ENCODE measurements at places on chromosomes 1 and 21. TPM values are rescaled to one million over a fixed set of nuclear protein-coding genes. Genes with fewer than 3 reads are reported as not detected.
A peak's percentile ranks its signal among the peaks of the same experiment; 100 is the strongest.

Gene CLDN14
- total RNA-seq: not detected

Gene GPR61
- not detected for total RNA-seq

Gene S100A12
- total RNA-seq: not detected

Gene FCRL2
- total RNA-seq: not detected

Gene ITLN1
- total RNA-seq: not detected

Gene PYHIN1
- total RNA-seq: 6.8 TPM

Gene MTOR
- total RNA-seq: 36.3 TPM

Gene GSTM1
- total RNA-seq: 94.0 TPM

Gene KRTAP26-1
- not detected for total RNA-seq

GRCh38 chr1:156054500-156055280, at the start of gene LAMTOR2:
LAMTOR2 (plus strand) TSS chr1:156054782; CDS start chr1:156054890, 108 bp downstream.
- peak; percentile 98 for DNase-seq

DNA sequence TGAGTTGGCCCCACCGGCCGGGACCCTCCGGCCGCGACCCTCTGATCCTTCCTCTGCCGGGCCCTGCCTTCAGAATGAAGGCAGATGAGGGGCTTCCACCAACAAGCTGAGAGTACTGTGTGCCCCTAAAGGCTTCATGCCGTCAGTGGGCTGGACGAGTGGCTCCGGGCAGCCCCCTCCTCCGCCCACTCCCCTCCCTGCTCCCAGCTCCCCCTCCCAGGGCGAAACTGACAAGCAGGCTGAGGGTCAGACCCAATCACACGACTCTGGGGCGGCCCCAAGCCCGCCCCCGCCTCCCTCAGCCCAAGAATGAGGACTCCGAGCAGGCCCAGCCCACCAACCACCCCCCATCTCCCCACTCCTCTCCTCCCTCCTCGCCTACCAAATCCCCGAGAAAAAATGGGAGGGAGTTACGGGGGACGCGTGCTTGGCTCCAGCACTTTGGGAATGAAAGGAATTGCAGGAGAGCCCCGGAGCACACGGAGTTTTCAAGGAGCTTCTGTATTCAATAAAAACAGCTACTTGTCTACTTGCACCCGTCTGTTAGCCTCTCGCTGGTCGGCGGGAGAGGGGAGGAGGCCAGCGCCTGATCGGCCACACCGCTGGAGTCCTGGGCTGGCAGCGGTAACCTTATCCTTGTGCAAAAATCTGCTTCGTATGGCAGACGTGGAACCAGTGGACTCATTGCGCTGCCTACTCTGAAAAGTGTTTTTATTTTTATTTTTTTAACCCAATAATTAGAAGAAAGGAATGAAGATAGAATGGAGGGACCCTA, at the start of gene COL11A1:
COL11A1 (minus strand) TSS at position 147 of the 775 bp plus-strand sequence. CDS start 344 bp downstream, outside the sequence.
- DNase-seq: no peak

GRCh38 chr1:246155923-246156322, 351.2 kb downstream of the SMYD3 start:
- no peak for DNase-seq

DNA sequence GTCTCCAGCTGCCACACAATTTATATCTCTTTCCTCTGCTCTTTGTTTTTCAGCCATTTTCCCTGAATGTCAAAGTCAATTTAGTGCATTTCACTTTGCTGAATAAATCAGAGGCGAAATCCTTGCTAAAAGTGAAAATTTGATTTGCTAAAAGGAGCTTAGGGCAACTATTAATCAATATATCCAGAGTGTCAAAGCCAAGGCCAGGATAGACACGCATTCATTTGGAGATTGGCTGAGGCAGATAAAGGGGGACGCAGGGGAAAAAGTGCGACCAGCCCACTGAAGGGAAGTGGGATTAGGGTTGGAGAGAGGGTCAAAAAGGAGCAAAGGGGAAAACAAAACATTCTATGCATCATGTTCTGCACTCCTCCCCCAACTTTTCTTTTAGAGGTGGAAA, 132.4 kb upstream of the USH2A start:
- no peak for DNase-seq

DNA sequence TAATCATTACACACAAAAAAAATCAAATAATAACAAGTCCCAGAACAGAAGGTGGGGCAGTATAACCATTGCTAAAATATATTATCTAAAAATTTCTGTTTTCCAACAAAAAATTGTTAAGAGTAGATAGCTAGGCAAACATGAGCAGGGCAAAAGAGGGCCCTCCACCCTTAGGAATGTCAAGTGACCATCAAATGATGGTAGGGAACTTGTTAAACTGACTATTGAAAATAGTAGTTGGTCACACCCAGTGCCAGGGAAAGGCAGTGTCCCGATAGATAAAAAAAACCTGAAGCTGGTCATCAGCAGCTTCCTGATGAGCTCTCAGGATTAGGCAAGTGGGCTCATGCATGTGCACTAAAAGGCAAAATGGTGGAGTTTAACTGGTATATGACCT, 18.4 kb upstream of the COP1 start:
- DNase-seq: no peak

GRCh38 chr1:92817986-92818764, 13.7 kb upstream of the RPL5 start:
- peak; percentile 33 for DNase-seq

DNA sequence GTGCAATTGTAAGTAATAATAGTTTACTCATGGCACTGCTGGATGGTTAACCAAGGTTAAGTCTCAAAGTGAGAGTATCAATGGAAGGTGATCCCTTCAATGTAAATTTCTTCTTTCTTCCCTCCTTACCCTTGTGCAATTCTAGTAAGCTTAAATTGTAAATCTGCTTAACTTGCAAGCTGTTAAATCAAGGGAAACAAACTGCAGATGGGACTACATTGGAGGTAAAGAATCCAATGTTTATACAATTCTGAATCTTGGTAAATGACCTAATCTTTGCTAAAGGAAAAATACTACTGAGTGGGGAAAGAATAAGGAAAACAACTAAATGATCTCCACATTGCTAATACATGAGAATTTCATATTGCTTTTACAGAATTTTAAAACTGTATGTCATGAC, 6.7 kb upstream of the CD55 start:
- no peak for DNase-seq

GRCh38 chr1:16073490-16074119, at the start of gene FAM131C:
FAM131C (minus strand) TSS chr1:16073651; CDS start chr1:16073442, 209 bp downstream.
- DNase-seq: peak; percentile 68

GRCh38 chr1:223780949-223781348, 64.8 kb downstream of the TP53BP2 start:
- DNase-seq: no peak

- no peak for DNase-seq
Measured at GRCh38 chr1:3360646-3361257, 93.7 kb upstream of the ARHGEF16 start.

DNA sequence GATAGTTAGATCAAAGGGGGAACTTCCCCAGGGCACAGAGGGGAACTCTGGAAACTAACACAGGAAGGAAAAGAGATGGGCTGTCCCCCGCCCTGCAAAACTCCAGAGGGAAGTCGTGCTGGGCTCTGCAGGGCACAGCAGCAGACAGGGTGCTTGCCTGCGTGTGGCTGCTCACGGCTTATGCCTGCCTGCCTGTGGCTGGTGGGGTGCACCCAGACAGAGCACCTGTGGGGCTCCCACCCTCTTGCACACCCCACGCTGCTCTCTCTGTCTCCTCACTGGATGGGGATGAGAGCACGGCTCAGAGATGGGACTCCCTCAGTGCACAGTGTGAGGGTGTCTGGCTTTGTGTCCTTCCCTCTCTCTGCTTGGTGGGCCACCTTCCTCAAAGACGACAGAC, 13.5 kb upstream of the ETV3L start:
- DNase-seq: no peak

DNA sequence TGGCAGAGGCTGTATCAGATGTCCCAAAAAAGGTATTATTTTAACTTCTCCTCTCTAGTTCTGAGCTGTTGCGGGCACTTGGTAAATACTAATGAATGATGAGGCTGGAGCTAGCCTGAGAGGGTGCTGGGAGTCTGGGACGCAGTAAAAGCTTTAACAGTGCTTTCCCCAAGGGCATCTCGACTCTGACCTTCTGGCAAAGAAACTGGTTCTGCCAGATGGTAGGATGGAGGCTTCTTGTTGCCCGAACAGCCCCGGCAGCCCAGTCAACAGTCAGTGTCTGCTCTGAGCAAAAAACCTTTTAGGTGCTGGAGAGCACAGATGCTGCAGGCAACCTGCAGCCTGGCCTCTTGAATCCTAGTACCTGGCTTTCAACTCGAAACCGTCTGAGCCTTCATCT, 2.5 kb upstream of the PNRC2 start:
- no peak for DNase-seq

GRCh38 chr1:166980383-166980782, 5.0 kb upstream of the ILDR2 start:
- DNase-seq: no peak

- DNase-seq: no peak
Measured at GRCh38 chr1:39829791-39830533, 41.3 kb upstream of the BMP8B start.

GRCh38 chr1:53616927-53617326, 122.0 kb downstream of the GLIS1 start:
- DNase-seq: no peak

DNA sequence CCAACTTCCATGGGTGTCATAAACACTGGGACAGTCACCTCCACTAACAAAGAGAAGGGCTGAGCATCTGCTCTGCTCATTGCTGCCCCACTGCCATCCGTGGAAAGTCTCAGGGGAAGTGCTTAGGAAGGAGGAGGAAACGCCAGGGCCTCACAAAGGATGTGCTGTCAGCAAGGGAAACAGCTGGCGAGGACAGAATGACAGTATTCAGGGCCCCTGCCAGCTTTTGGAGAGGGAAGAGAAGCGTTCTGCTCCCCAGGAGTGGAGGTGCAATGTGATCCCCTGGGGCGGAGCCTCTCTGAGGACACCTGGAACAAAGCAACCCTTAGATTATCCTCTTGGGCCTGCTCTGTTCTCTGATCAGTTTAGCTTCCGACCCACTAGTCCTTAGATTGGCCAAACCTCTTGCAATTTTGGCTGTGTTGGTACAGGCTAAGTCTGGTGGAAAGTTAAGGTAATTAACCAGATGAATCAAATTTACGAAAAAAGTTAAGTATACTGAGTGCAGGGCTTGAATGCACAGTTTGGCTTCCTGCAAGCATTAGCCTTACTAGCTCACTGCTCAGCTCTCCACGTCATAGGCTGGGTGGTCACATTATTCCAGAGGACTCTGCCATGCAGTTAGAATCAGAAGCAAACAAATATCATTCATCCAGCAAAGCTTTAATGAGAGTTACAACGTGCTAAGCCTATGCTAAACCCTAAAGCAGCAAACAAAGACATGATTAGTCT, 170.2 kb upstream of the NFIA start:
- DNase-seq: no peak

DNA sequence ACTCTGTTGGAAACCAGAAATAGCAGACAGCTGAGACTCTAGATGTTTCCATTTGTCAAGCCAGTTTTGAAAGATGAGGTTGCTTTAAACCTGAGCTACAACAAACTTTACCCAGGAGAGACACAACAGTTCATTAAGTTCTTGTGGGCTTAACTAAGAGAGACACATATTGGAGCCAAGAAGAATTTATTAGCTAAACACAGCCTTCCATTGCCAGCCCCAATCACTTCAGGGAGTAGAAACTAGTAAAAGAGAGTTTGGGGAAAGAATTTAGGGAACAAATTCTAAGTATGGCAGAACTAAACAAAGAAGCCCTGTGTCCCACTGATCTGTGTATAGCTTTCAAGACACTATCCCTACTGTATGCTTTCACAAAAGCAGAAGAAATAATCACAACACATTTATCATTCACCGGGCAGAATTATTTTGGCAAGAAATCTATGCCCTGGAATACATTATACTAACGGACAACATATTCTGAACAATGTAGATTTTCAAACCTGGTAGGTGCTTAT, 87.3 kb upstream of the KAZN start:
- no peak for DNase-seq

DNA sequence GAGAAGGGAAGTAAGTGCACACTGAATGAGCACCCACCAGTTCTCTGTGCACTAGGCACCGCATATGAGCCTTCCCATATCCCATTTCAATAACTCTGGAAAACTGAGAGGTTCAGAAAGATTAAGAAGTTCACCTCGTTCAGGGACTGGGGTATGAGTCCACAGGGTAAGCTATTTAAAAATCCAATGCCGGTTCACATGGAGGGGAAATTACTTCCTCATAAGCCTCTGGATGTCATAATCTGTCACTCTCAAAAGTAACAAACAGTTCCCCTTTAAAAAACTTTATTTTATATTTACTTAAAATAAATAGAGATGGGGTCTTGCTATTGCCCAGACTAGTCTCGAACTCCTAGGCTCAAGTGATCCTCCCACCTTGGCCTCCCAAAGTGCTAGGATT, 1.9 kb downstream of the OR2B11 start:
- DNase-seq: no peak

DNA sequence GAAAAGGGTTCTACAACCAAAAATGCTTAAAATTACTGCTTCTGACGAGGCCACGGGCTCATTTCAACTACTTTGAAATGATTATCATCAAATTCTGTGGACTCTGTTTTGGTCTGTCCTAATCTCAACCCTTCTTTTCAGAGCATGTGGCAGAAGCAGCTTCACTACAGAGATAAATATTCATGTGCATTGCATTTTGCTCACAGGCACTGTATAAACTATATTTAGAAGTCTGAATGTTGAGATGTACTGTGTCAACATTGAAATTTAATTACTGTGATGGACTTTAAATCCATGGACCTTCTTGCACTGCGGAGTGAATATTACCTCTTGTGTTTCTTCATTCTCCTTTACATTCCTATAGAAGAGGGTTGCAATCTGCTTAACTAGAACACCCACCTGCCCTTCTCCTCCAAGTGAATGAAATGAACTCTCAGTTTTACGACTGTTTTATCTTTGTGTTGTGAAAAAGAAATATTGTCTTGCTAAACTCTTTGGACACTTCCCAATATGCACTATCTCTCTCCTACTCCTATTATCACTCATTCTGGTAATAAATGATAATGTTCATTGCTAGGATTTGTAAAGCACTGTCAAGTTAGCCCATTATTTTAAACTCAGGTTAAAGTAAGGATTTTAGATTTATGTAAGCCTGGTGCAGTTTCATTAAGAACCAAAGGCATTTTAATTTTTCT, 281.2 kb upstream of the ST6GALNAC5 start:
- DNase-seq: no peak

- DNase-seq: no peak
Measured at GRCh38 chr1:35851132-35851869, 31.7 kb upstream of the AGO1 start.

GRCh38 chr1:38498686-38499085, 360.9 kb downstream of the RRAGC start:
- DNase-seq: no peak

DNA sequence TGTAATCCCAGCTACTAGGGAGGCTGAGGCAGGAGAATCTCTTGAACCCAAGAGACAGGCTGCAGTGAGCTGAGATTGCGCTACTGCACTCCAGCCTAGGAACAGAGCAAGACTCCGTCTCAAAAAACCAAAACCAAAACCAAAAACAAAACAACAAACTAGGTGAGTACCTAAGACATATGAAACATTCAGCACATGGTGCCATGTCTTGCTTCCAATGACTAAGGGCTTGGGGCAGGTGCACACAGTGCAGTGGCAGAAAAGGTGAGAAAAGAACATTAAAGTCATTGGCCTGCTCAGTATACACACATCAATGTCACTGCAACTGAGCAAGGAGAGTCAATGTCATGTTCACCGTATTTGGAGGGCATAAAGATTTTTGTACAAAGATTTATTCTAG, 4.1 kb upstream of the ACTA1 start:
- no peak for DNase-seq
